ENCODE measurements at places on chromosomes 5 and 9.

DNA sequence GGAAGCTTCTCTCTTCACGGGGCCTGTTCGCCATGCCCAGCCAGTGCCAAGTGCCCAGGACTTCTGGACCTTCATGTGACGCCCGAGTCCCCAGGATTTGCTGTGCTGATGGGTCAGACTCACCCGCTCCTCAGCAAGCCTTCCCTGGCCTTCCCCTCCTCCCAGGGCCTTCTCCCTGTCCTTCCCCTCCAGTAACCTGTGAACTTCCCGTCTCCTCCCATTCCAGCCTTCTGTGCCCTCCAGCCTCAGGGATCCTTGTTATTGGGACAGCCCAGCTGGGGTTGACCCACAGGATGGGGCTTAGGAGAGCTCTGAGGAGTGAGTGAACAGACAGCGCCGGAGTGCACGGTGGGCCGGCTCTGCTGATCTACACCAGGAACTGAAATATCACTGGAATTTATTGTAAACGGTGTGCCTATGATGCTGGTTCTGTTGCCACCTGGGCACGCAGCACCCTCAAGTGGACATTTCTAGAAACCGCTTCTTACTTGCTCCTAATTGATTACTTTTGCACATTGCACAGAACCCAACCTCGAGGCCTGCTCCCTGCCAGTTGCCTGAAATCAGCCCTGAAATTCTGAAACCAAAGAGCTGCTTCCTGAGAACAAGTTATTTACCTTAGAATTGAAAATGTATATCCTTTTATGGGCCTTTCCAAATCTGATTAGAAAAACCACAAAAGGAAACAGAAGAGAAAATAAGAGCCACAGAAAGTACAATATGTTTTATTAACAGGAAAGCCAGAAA lies 1.5 kb downstream of the SPAAR start:
- DNase-seq = peak; percentile 41

DNA sequence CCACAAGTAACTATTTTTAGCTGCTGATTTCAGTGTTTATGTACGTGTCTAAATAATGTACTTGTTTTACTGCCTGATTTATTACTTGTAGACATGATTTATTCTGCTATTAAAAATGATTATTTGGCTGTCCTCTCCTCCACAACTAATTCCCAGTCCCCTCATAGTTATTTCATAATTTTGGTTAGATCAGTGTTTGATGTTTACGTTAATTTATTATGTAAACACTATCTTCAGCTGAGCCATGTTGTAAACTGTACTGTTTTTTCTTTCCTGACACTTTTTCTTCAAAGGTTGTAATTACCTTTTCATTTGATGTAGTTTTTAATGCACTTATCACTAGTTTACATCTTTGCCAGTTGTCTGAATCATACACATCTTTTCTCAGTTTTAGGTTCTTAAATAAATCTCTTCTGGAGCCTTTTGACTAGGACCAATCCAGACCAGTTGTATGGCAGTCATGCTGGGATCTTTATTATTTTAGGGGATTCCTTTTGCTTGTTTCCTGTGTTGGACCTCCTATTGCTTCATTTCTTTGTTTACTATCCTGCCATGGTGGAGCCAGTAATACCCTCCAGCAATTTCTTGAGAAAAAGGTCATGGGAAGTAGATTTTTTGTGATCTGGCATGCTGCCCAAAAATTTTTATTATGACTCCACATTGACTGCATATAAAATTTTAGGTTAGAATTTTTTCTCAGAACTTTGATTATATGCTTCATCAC lies 16.1 kb downstream of the AP3S1 start:
- DNase-seq = no peak

GRCh38 chr9:125816321-125816720 lies 69.1 kb downstream of the PBX3 start:
- no peak for DNase-seq

GRCh38 chr5:140344683-140345423 lies 1.6 kb downstream of the HBEGF start:
- no peak for DNase-seq

DNA sequence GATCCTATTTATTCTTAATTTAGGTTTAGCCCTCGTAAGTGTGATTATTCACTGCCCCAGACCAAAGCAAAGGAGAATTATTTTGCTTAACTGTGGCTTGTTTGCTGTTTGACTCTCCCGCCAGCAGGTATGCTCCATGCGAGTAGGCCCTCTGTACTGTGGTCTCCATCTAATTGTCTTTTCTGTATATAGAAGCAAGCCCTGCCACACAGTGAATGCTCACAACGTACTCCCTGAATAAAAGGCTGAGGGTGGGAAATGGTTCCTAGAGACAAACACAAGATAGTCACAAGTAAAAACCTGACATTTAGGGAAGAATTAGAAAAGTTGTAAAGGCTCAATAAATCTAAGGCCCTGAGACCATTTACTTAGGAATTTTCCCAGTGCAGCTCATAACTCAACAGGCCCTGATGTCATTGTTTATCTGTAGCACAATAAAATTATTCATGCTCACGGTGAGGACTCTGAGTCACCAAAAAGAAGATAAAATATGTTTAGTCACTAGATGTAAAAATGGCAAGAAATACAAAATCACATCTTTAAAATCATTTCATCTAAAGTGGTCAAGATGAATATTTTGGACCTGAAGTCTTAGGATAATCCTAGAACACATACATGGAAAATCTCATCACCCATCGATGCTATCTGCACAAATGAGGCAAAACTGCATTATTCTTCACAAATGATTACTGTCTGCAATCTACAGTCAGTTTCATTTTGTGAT lies 473.2 kb downstream of the ENC1 start:
- DNase-seq = no peak

GRCh38 chr5:173786286-173787187 lies 101.6 kb upstream of the CPEB4 start:
- peak; percentile 13 for DNase-seq

GRCh38 chr5:160450164-160450932 lies 28.7 kb downstream of the PTTG1 start:
- DNase-seq = no peak

DNA sequence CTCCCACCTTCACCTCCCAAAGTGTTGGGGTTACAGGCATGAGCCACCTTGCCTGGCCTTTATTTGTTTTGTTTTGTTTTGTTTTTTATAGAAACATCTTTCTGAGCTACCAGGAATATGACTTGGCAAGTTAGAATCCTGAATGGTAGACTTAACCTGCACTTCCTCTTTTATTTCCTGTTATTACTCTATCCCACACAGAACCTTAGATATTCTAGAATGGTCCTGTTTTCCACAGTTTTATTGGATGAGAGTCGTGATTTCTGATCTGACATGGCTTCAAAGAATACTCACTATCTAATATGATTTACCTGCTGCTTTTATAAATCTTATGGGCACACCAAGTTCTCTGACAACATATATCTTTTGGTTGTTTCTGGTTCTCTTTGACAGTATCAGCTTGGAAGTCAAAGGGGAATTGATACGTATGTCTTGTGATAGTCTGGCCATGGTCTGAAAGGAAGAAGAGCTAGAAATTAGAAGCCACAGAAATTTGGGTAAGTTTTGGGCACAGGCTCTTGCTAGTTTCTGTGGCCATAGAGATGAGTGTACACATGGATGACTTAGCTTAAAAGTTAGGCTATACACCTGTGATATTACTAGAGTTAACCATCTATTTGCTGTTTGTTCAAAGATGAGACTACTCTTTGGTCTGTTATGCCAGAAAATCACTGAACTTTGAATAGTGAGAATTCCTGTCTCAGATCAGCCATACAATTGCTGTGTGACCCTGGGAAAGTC lies 4.7 kb upstream of the PANK3 start:
- DNase-seq = no peak

GRCh38 chr5:66324357-66324756 lies 180.3 kb downstream of the SREK1 start:
- DNase-seq = no peak

GRCh38 chr5:13648822-13649221 lies 295.7 kb downstream of the DNAH5 start:
- no peak for DNase-seq

DNA sequence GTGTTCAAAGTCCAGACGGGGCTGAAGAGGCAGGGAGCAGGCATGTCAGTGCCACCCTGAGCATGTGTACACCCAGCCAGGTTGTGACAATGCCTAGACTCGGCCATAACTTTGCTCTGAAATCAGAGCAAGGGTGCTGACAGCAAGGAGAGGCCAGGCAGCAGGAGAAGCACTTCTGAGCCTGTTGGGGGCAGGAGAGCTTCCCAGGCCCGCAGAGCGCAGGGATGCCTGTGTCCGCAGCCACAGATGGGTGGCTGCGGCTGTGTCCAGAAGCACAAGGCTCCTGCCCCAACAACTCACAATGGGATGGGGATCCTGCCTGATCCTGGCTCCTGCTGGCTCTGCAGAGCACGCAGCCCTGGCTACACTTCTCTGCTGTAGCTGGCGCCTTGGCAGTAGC lies 373.9 kb downstream of the CHSY3 start:
- no peak for DNase-seq

GRCh38 chr9:107971241-107971640 lies 481.7 kb upstream of the KLF4 start:
- no peak for DNase-seq

DNA sequence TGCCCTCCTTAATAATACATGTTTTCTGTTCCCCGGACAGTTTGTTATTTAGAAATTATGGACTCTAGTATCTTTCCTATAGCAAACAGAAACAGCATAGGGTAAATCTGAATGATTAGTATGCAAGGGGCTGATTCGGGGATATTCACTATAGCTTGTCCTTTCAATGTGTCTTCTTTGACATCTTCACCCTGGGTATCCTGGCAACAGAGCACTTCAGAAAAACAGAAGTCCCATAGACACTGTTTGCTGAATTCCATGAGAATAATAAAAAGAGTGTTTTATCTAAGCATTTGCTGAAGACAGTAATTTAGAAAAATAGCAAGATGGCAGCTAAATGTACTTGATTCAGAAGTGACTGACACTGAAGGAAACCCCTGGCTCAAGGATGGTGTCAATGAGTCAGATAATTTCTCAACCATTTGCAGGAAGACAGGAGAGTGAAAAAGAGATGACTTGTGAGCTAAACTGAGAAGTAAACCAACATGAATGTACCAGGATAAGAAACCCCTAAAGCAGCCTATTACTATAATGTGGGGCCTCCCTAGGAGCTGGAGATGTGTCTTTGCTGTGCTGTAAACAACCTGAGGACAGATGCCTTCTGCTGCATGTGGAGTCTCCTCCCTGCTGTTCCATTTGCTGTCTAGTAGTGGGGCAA lies 246.2 kb downstream of the MAN2A1 start:
- no peak for DNase-seq

GRCh38 chr5:78653681-78654366 lies 5.3 kb upstream of the LHFPL2 start:
- no peak for DNase-seq

GRCh38 chr9:125972012-125972729 lies 225.0 kb downstream of the PBX3 start:
- no peak for DNase-seq

- no peak for DNase-seq
Observed at GRCh38 chr5:79716839-79717238, 27.2 kb downstream of the CMYA5 start.

- no peak for DNase-seq
Observed at GRCh38 chr5:113163328-113163727, 186.7 kb downstream of the DCP2 start.

DNA sequence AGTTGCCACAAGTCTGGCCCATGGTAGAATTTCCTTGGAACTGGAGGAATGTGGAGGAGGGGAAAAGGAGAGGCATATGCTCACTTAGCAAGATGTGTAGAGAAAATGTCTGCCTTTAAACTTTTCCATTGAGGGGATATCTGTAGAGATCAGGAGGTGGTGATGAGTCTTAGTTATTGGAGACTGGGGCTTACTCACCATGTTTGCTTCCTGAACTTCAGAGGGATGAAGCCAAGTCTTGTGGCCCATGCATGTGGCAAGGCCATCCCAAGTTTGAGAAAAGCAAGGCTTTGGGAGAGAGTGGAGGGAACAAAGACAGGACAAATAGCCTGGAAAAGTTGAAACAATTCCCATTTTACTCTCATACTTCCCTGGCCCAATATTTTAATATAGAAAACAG lies 124.5 kb downstream of the GDNF start:
- DNase-seq = no peak

DNA sequence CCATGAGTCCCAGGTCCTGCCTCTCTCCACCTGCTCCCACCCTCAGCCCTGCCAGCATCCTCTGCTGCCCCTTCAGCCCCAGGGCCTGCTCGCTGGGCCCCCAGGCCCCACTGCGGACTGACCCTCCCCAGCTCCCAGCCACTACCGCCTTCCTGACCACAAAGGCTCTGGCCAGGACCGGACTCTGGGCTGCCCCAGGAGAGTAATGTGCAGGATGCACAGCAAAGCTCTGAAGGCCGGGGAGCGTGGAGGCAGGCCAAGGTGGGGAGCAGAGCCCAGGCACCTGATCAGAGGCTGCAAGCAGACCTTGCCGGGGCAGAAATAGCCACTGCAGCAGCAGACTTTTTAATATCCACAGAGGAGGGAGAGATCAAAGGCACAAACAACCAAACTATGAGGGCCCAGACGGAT lies 27.9 kb downstream of the IPPK start:
- no peak for DNase-seq

DNA sequence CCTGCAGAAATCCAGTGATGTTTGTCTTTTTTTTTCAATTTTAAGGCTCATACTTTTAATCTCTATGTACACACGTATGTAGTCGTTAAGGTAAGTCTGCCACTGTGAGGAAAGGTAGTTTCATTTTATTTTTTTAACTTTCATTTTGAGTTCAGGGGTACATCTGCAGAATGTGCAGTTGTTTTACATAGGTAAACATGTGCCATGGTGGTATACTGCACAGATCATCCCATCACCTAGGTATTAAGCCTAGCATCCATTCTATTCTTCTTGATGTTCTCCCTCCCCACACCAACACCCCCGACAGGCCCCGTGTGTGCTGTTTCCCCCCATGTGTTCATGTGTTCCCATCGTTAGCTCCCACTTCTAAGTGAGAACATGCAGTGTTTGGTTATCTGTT lies 19.7 kb downstream of the MUSK start:
- DNase-seq = no peak

GRCh38 chr9:84163052-84163650 lies 177.4 kb downstream of the SLC28A3 start:
- DNase-seq = no peak

DNA sequence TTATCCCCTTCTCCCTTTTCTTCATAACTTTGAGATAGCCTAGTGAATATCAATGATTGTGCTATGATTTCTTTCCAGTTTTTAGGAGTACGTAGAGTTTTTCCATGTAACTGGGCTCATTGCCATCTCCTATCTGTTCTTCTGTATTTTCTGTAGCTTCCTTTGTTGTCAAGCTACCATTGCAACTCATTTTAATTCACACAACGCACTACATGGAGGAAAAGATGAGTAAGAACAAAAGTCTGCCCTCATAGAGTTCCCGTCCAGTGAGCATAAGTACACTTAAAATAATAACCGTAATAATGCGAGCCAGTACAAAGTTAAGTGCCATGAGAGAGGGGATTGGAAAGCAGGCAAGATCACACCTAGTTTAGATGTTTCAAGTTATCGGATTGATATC lies 177.7 kb downstream of the PAM start:
- no peak for DNase-seq

- no peak for DNase-seq
Observed at GRCh38 chr9:26650325-26650724, 242.3 kb downstream of the CAAP1 start.

- DNase-seq = peak; percentile 47
Observed at GRCh38 chr9:78213712-78214111, 22.2 kb upstream of the CEP78 start.
